ENCODE measurements at places on chromosomes 12 and 14.

DNA sequence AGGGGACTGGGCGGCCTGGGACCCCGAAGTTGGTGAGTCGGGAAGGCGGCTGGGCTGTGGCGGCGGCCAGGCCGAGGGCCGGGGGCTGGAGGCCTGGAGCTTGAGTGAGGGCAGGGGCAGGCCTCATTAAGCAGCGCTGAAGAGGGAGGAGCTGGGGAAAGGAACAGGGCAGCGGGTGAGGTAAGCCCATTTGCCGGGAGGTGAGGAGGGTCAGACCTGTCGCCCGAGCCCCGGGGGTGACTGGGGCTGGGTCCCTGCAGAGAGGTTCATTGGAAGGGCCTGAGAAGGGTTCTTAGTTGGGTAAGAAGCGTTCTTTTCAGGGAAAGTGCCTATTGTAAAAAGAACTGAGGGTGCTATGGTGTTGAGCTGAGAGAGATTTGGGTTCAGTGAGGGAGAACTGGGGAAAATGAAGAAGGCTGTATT is 441 bp downstream of the RAB5B start:
- peak; percentile 40 for DNase-seq

DNA sequence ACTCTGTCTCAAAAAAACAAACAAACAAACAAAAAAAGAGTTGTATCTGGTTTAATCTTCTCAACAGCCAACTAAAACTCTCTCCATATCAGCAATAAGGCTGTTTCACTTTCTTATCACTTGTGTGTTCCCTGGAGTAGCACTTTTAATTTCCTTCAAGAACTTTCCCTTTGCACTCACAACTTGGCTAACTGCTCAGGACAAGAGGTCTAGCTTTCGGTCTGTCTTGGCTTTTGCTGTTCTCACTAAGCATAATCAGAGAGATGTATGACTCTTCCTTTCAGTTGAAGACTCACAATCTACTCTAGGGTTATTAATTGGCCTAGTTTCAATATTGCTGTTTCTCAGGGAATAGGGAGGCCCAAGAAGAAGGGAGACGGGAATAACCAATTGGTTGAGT is 12.3 kb downstream of the NEMP1 start:
- no peak for DNase-seq

DNA sequence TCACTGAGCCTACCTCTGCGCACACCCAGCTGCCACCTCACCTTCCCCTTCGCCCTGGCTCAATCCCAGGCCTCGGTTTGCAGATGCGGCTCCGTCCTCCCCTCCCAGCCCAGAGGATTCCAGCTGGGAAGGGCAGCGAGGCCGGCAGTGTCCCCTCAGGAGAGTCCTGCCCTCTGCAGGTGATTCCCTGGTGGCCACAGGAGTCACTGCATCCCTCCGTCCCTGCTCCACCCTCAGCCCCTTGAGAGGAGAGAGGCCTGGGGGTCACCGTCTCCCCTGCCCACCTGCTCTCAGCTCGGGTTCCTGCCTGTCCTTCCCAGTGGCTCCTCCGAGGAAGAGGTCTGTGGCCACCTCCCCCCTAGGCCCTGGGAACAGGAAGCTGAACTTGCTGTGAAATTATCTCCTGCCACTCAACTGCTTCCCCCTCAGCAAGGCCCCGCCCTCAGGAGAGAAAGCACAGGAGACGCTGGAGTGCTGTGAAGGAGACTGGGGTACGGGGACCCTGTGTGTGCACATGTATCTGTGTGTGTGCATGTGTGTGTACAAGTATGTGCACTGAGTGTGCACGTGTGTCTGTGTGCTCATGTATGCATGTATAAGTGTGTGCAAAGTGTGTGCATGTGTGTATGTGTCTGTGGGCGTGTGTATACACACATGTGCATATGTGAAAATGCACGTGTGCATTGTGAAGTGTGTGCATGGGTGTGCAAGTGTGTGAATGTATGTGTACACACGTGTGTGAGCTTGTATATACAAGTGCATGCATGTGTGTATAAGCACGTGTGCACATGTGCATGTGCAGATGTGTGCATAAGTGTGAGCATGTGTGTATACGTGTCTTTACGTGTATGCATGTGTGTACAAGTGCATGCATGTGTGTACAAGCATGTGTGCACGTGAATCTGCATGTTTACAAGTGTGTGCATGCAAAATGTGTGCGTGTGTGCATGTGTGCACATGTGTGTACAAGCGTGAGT is 13.2 kb upstream of the GALNT9 start:
- no peak for DNase-seq

DNA sequence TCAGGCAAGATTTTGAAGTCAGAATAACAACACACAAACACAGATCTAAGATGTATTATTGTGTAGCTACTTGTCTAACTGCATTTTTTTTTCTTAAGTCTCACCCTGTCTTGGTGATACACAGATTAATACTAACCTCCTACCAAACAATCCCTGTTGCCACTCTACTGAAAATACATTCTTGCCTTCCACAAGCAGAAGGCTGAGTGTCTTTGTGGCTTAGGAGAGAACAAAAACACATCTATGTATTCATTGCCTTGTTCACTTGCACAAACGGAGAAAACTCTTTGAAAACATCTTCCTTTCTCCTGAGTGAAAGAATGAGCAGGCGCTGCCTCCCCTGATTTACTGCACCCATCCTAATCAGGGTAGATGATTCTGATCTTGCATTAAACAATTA is 642.2 kb downstream of the DIO2 start:
- DNase-seq, result no peak

DNA sequence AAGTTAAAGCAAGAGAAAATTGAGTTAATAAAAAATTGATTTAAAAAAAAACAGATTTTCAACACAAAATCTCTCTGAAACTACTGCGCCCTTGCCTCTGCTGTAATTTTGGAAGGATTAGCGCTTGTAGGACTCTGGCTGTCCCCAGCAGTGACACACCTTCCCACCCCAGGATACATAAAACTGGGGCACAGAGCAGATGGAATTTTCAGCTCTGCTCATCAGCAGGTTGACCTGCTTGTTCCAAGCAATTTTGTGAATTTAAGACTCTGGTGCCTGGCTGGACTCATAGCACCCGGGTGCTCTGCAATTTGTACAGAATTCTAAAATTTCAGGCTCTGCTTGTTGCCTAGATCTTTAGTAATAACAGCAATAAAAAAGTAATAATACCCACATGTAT is 257.8 kb upstream of the GARIN6 start:
- DNase-seq, result no peak

DNA sequence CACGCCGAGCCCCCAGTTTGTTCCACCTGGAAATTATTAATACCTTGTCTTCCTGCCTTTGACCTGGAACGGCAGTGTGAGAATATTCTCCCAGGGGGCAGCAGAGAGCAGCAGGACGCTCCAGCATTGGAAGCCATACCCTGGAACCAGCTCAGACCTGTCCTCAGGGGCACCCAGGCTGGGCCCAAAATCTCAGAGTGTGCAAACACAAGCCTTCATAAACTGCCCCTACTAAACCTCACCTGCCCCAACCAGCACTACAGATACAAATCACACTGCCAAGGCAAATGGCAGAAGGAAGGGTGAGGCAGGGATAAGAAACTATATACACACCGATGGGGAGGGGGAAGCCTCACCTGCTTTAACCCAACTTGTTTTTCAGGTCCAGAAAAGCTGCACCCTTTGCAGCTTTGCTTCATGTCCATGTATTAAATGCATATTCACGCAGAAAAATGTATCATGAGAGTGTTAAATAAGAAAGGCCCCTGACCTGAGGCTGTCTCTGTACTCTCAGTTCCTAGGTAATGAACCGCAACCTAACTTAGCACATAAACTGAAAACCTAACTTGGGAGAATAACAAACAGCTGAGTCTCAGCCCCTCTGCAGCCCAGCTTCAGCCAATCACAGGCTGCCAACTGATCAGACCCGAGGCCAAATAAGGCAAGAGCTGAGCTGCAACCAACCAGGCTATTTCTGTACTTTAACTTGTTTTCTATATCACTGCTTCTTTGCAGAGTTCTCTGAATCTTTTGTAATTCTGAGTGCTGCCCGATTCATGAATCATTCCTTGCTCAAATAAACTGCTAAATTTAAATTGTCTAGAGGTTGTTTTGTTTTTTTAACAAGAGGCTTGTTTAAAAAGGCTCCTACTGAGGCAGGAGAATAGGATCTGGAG is 130.1 kb downstream of the SPTSSA start:
- DNase-seq, result peak; percentile 45

DNA sequence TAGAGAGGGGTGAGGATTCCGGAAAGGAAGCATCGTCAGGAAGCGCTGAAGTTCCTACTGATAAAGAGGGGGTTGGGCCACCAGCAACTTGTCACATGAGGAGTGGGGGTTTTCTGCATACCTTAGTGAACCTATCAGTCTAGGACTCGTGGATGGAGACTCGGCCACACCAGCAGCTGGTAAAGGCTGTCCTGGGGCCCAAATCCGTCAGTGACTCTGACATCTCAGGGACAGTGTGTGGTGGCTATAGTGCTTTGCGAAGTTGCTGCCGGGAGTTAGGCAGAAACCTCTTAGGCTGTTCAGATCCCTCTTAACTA is 16.4 kb downstream of the RNASE2 start:
- DNase-seq, result no peak

DNA sequence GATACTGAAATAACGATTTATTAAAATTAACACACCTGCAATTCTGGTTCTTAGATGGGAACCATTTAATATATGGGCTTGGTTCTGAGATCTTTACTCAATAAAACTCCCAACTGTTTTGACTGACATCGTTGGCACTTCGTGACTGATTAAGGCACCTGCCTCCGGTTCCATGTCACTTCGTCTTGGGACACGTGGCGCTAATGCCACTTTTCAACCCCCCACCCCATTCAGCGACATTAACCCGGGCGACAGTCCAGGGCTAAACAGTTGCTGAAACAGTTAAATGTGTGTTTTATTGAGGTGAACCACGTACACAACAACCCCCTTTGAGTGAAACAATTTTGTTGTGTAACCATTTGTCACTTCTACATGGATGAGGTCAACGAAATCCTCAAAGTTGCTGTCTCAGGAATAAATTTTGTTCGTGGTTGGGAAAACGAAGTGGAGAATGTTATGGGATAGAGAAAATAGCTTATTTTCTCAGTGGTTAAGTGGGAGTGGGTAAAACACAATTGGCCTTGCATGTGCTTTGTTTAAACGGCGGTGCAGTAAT is 9.9 kb upstream of the SLC38A2 start:
- no peak for DNase-seq

DNA sequence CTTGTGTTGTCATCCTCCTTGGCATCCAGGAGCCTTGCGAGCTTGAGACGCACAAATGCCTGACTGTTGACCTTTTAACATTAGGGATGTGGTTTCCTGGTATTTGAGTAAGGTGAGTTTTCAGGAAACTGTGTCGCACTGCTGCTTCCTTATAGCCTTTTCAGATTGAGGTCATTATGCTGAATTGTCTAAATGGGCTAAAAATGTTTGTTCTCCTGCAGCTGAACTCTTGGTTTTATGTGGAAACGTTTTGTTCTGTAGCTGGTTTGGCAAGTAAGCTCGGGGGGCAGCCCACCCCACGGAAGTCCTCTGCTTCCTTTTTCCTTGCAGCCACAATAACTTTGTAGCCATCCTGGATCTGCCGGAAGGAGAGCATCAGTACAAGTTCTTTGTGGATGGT is 5.7 kb downstream of the PRKAB1 start:
- no peak for DNase-seq

DNA sequence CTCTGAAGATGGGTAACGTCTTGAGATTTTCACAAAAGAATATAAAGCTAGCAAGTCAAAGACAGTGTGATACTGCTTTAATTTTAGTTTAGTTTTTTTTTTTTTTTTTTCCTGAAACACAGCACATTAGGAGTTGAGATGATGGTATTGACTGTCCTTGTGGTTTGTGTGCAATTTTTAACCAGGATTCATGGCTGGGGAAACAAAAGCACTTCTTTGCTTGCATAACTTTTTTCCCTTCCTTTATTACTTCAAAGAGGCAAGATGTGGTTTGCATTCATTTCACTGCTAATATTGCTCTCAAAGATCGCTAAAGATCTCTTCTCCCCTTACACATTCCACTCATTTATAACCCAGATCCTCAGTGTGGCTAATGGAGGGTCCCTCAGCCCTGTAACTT is 157.1 kb upstream of the PZP start:
- no peak for DNase-seq

GRCh38 chr14:40417777-40418401 is 985.7 kb upstream of the FBXO33 start:
- no peak for DNase-seq

GRCh38 chr12:9961106-9961505 is 10.1 kb upstream of the CLEC12A start:
- DNase-seq, result no peak

DNA sequence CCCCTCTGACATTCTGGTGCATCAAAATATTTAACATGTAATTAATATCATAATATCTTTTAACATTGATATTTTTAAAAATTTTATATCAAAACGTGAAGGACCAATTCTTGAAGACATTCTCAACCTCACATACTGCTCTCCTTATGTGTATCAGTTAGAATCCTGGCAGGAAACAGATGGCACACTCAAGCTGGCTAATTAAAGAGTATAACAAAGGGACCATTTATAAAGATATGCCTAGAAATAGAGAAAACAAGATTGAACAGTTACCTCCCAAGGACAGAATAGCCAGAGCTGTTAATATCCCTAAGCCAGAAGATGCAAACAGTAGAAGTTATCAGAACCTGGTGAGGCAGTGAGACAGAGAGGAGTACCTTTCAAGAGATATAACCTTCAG is 368.7 kb downstream of the NELL2 start:
- DNase-seq, result no peak

DNA sequence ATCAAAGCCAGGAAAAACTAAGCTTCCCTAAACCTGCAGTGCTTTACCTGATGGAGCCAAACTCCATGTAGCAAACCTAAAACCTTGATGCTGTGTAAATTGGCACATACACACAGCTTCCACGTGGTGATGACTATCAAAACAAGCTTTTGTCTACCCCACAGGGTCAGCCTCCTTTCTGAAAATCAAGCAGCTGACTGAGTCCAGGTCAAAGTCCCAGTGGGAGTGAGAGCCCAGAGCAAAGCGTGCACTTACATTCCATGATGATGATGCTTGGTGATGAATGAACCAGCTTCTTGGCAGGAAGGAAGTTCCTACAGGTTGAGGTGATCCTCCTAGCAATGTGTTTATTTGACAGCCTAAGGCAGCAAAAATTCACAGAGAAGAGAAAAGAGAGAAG is 630.0 kb upstream of the TBX3 start:
- DNase-seq, result no peak

- DNase-seq, result no peak
These were observed 5.7 kb upstream of the SUSD6 start for GRCh38 chr14:69605738-69606137.

DNA sequence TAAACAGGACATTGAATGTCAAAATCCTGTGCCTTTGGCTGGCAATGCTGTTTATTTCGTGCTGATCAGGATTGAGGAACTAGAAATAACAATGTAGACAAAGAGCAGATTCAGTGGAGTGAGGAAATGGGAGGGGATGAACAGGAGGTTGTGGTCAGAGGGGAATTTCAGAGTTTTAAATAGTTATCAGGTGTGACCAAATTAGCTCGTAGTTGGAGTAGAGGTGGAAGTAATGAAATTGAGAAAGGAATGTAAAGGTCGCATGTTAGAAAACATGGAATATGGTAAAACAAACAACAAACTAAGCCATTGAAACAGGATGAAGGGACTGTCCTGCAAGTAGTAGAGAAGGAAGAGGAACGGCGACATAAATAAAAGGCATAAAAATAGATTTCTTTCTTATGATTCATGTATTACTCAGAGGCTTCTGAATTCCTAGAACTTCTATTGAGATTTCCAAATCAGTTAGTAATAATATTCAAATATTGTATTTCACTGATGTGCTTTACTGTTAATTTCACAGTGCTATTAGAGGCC is 9.5 kb upstream of the SAV1 start:
- DNase-seq, result no peak

- DNase-seq, result no peak
These were observed 84.7 kb downstream of the GALNT4 start for GRCh38 chr12:89439941-89440340.

- DNase-seq, result no peak
These were observed 368.7 kb upstream of the GARIN6 start for GRCh38 chr12:99278899-99279298.

GRCh38 chr12:63904653-63905052 is 60.2 kb downstream of the SRGAP1 start:
- DNase-seq, result no peak
